ENCODE measurements at places on chromosomes 2 and 18.
A peak's percentile ranks its signal among the peaks of the same experiment; 100 is the strongest.

DNA sequence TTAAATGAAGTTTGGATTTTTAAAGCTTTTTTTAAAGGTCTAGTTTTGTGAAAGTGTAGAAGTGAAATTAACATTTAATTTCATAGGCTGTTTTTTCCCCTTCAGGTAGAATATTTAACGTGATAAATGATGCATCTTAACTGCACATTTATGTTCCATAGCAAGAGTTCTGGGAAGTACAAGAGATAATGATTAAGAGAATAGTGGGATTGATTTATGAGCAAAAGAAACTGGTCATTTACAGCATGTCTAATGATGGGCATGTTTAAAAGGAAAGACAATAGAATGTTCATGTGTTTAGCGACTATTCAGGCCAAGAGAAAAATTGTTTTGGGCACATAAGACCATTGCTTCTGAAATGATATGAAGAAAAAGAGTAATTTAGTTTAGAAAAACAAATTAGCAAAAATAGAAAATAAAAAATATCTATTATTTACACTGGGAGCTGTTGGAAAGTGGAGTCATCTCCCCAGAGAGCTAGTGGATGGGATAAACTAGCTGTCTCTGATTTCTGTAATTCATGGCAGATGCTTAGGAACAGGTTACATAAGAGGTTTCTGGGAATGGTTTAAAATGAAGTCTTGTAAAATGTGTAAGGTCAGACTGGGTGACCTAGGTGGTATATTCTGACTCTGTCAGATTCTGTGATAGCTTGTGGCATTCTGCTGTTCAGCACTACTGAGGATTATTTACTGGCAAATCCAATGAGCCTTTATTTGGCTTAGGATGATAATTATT is 60.7 kb downstream of the WDR7 start:
- DNase-seq: no peak

DNA sequence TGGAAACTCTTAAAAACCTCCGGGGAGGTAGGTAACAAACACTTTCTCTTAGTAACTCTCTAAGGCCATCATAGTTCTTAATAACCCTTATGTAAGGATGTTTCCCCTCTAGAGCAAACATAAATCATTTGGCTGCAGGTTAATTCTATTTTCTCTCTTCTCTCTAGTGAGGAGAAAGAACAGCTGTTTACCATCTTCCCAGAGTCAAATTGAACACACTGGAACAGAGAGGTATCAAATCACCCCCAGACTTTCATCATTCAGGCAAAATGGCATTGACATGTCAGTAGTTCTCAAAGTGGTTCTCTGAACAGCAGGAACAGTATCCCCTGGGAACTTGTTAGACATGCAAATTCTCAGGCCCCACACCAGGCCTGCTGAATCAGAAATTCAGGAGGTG is 240.7 kb downstream of the MEIS1 start:
- DNase-seq: no peak

- DNase-seq: no peak
Observed at GRCh38 chr2:32482471-32482870, 125.6 kb downstream of the BIRC6 start.

DNA sequence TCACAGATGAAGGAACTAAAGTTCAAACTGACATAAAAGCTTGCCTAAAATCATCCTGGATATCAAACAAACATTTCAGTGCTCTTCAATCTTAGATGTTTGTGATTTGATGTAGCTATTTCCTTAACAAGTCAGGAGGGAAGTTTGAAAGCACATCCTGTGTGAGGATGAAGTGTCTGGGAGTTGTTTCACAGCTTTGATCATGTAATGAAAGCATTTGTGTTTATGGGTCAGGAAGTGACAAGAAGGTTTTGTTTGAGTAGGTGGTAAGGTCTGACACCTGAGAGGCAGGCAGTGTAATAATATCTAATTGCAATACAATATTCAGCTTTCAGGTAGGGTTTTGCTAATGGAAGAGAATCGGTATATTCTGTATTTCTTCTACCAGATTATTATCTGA is 26.0 kb upstream of the CSRNP3 start:
- no peak for DNase-seq

DNA sequence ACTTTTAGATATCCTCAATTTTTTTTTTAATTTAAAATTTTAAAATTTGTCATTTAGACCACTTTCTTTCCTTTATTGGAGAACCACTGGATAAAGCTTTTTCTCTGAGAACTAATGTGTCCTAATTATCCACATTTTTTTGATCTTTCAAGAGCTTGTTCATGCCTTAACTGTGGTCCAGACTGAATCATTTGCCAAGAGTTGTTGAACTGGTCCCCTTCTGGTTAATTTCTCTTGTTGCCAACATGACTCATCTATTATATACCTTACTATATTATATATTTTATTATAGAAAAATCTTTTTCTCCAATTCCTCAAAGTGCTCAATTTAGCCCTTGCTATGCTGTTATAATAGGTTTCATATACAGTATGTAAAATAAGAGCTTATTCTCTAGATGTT is 53.1 kb upstream of the TMEM87B start:
- no peak for DNase-seq

DNA sequence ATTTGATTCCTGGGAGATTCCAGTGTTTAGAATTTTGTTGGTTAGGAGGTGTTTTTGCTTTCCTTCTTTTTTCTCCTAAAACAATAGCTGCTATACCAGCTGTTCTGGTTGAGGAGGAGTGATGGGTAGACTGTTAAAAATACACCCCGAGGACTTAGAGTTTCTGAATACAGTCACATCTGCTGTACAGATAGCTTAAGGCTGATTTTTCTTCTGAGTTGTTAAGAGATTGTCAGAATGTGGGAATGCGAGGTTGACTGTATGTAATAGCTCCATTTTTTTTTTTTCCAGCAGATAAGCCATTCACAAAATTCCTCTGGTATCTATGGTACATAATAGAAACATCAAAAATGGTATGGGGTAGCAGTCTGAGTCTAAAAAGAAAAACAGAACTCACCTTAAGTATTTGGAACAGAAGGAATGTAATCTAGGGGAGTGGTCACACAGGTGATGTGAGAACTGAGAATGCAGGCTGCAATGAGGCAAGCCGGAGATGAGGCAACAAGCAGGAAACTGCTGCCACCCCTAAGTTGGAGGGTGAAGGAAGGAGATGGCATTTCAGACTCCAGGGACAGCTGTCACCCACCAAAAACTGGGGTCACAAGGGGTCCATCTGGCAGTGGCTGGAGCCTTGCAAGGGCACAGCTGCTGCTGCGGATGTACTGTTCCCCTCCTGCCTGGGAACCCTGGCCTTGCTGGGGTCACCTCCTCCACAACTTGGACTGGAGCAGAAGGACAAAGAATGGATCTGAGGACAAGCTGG is 2.4 kb downstream of the DGKD start:
- no peak for DNase-seq

- DNase-seq: peak; percentile 30
Observed at GRCh38 chr2:109369671-109370191, 240.7 kb downstream of the SH3RF3 start.

GRCh38 chr2:29219374-29219773 is 104.2 kb downstream of the CLIP4 start:
- no peak for DNase-seq

GRCh38 chr18:3594760-3595368 is 144.9 kb downstream of the TGIF1 start:
- peak; percentile 54 for DNase-seq

GRCh38 chr2:23839919-23840578 is 86.9 kb downstream of the ATAD2B start:
- DNase-seq: no peak

- DNase-seq: no peak
Observed at GRCh38 chr2:107989445-107989844, 3.1 kb downstream of the SLC5A7 start.

GRCh38 chr2:84846741-84847142 is 34.1 kb downstream of the TRABD2A start:
- no peak for DNase-seq

DNA sequence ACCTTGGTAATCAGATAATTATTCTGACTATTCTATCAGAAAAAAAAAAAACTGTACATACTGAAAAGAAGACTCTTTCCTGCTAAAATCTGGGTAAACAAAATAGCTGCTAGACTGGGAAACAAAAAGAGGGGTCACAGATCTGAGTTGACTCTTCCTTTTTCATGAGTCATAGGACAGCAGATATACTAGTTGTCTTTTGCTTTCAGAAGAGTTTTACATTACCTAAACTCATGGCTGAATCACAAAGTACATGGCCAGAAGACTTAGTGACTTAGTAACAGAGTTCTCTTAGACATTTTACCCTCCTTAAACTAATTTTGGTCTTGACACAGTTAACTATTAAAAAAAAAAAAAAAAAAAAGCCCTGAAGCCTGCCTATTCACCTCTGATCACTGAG is 834.0 kb upstream of the FSHR start:
- DNase-seq: no peak

GRCh38 chr2:237486819-237487448 is at the start of gene MLPH:
Gene MLPH, plus strand, starts transcription at chr2:237487251. Its CDS starts 6,176 bp downstream, at chr2:237493427.
- DNase-seq: no peak

- DNase-seq: no peak
Observed at GRCh38 chr18:68604256-68604655, 110.7 kb downstream of the TMX3 start.

DNA sequence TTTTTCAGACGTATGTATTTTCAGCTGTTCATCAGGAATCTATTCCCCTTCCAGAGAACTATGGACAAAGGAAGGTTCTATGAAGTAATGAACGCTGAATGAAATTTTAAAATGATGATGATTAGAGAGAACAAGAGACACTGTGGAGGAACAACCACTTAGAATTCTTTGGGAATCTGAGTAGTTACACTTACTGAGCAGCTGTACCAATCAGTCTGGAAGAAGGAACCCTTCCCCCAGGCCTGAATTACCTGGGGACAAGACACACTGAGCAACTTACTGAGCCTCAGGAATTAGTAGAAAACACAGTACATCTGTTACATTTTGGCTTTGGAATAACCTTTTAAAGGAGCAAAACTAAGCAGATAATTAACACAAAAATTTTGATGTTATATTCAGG is 1.9 kb downstream of the MSTN start:
- DNase-seq: no peak

DNA sequence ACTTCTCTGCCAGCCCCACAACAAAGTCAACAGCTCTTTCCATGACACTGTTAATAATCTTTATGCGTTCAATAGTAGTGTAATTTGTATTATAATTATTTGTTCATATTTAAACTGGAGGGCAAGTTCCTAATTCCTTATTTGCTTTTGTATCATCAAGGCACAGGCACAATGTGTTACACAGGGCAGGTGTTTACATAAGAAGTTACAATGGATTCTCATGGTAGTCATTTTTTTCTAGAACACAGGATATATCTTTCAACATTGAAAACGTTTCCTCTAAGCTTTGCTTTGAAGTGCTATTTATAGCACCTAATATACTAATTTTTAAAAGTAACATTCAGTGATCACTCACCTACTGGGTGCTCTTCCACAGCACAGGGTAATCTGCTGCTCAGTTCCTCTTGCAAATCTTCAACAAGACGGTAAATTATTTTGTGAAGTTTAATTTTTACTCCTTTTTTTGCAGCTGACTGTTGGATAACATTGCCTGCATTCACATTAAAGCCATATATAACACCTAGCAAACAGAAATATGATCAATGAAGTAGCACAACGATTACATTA is 7.3 kb downstream of the RPS27A start:
- no peak for DNase-seq

DNA sequence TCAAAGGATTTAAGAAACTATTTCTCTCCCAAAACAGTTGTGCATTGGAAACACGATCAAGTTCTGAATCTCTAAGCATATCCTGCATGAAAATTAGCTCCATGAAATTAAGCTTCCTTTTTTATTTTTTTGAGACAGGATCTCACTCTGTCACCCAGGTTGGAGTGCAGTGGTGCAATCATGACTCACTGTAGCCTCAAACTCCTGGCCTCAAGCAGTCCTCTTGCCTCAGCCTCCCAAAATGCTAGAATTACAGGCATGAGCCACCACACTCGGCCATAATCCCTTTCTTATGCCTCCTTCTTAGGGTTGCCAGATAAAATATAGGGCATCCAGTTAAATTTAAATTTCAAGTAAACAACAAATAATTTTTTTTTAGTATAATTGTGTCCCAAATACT is 124.4 kb downstream of the ARL4C start:
- no peak for DNase-seq

- no peak for DNase-seq
Observed at GRCh38 chr18:55003695-55004094, 44.4 kb upstream of the CCDC68 start.

- peak; percentile 60 for DNase-seq
Observed at GRCh38 chr2:28273751-28274150, 118.9 kb upstream of the FOSL2 start.

- DNase-seq: no peak
Observed at GRCh38 chr2:145813481-145813880, 1293.6 kb upstream of the ZEB2 start.

DNA sequence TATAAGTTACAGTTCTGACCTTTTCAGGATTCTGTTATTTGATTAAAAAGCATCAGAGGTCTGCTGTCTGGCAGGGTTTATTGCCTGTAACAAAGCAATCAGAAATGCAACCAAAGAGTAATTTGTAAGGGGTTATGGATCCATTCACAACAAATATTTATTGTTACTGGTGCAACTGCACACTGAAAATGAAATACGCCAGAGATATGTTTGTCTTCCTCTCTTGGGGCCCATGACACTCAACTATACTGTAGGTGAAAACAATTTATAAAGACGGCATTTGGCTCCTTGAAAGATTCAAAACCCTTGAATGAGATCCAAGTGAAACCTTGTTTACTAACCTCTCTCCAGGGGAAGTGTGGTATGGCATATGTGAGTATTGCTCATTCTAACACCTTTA is 452.2 kb downstream of the MBD2 start:
- DNase-seq: no peak

GRCh38 chr2:197011021-197011417 is 84.5 kb upstream of the PGAP1 start:
- DNase-seq: no peak

GRCh38 chr18:28485918-28486317 is 309.0 kb upstream of the CDH2 start:
- no peak for DNase-seq
